Suppressor macrophage treated with lipopolysaccharide for 4 hours (primary cell): ENCODE measurements at places on chromosomes 7 and 10.

- DNase-seq = peak; percentile 61
These were observed 12.6 kb upstream of the NPFFR1 start for GRCh38 chr10:70296406-70296899.

GRCh38 chr7:121140790-121141189, 152.3 kb downstream of the CPED1 start:
- no peak for DNase-seq

DNA sequence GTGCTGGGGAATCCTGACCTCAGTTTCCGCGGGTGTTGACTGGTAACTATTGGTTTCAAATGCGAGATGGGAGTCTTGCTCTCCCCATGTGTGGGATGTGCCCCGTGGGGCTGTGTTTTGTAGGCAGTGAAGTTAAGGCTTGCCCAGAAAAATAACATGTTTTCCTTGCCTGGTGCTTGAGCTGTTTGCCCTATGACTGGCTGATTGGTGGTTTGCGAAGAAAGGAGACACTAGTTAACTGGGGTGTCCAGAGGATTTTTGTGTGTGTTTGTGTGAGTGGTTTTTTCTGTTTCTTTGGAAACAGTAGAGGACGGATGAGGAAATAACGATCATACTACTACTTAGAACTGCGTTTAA, 61.9 kb downstream of the CREB5 start:
- no peak for DNase-seq

DNA sequence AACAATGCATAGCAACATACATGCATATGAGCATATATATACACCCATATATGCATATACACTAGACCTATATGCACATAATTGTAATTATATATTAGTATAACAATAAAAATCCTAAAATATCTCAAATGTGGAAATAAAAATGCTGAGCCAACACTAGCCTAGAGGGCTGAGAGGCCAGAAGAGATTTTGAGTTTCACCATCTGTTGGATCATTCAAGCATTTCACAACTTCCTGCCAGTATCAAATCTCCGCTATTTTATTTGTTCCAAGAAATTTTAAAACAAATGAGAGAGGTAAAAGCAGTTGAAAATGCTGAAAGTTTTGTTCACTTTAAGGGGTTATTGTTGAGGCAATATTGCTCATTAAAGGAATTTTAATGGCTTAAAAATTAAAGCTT, 187.0 kb downstream of the PCDH15 start:
- DNase-seq = no peak

- DNase-seq = no peak
These were observed 264.2 kb downstream of the HPSE2 start for GRCh38 chr10:98971464-98971863.

- no peak for DNase-seq
These were observed 20.7 kb upstream of the GRID1 start for GRCh38 chr10:86387178-86387794.

DNA sequence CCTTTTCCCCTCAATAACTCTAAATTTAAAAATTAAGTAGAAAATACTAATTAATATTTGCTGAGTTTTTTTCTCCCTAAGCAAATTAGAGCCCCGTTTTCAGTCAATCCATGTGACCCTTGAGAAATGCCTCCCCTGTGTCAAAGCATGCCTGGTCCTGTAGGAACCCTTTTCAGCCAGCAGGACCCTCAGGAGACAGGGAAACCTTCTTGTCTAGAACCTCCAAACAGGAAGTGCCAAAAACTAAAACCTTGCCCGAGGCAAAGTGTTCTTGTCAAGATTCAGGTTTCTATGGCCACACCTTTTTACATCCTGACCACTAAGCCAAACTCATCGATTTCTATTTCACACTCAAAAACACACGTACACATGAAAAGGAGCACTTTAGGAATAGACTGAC, 60.1 kb upstream of the NFE2L3 start:
- DNase-seq = peak; percentile 11

DNA sequence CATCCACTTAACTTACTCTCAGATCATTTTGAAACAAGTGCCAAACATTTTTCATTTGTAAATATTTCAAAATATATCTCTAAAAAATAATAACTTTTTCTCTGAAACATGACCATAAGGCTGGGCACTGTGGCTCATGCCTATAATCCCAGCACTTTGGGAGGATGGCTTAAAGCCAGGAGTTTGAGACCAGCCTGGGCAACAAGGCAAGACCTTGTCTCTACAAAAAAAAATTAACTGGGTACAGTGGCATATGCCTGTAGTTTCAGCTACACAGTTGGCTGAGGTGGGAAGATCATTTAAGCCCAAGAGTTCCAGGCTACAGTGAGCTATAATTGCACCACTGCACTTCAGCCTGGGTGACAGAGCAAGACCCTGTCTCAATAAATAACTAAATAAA, 36.4 kb downstream of the USP54 start:
- no peak for DNase-seq
